ENCODE measurements at places on chromosomes 7 and 10.

DNA sequence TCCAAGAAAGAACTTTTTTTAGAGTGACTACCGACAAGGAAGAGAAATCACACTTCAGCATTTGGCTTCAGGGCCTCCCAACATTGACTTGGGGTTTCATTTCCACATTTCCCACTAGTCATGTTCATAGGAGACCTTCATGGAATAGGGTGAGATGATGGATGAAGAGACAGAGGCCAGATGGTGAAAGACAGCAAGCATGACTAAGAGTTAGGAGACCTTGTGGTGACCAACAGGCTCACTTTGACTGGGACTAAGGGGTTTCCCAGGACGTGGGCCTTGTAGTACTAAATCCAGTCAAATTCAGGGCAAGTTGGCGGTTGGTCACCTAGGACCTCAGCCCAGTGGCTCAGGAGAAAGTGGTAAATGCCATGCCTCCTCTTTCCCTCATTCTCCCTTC, 3.0 kb upstream of the GIMAP5 start:
- no peak for DNase-seq

GRCh38 chr7:151448261-151449252, 8.6 kb upstream of the CRYGN start:
- DNase-seq: peak; percentile 92

GRCh38 chr10:131915990-131916766, 15.4 kb downstream of the PPP2R2D start:
- peak; percentile 82 for DNase-seq

DNA sequence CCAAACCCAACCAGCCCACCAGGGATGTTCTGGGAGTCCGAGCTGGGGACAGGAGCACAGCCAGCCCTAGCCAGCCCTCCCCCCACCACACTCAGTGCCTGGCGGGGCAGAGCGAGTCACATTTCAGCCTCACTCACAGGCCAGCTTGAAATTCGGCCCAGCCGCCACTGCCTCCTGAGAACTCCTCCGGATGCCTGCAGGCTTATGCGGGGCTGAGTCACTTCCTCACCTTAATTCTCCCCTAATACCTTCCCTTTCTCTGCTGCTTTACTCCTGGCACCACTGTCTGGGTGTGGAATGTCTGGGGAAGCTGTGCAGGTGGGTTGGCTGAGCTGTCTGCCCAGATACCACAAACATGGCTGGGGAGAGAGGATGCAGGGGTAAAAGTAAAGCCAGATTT, 22.6 kb upstream of the DLG5 start:
- DNase-seq: no peak

GRCh38 chr7:57404967-57405421, 45.0 kb upstream of the ZNF716 start:
- no peak for DNase-seq

- no peak for DNase-seq
These were observed 46.2 kb downstream of the BMPR1A start for GRCh38 chr10:86802473-86803108.

GRCh38 chr10:115239761-115240160, 146.6 kb downstream of the ATRNL1 start:
- no peak for DNase-seq

DNA sequence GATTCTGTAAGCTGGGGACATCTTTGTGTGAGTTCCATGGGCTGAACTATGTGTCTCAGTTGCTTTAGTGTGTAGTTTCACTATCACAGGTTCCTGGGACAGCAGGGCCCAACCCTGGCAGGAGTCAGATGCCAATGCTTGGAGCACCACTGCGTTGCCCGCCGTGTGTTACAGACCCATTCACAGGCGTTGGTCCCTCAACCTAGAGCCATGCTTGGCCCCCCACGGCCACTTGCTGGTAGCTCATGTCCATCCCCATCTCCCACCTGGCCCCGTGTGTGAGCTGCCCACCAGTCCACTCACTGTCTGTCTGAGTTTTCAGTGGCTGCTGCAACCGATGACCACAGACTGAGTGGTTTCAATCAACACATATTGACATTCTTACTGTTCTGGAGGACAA, 546.9 kb downstream of the TCERG1L start:
- DNase-seq: no peak

DNA sequence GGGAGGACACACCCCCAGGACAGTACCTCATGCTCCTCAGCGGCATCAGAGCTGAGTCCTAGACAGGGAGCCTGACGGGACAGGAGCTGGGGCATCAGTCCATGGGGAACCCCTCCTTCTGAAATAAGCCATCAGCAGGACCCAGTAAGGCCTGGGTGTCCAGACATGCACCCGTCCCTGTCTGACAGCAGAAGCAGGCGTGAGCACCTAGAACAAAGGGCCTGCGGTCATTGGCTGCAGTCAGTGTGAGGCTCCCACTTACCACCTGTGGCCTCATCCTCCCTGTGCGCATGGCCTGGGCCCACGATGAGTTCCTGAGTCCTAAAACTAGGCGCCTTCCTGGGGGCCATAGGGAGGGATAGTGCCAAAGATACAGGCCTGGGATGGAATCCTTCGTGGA, 484.7 kb downstream of the PTPRN2 start:
- DNase-seq: no peak

GRCh38 chr7:33048704-33049103, 13.9 kb downstream of the NT5C3A start:
- DNase-seq: no peak

GRCh38 chr10:6014241-6014761, 37.0 kb upstream of the IL15RA start:
- peak; percentile 31 for DNase-seq

DNA sequence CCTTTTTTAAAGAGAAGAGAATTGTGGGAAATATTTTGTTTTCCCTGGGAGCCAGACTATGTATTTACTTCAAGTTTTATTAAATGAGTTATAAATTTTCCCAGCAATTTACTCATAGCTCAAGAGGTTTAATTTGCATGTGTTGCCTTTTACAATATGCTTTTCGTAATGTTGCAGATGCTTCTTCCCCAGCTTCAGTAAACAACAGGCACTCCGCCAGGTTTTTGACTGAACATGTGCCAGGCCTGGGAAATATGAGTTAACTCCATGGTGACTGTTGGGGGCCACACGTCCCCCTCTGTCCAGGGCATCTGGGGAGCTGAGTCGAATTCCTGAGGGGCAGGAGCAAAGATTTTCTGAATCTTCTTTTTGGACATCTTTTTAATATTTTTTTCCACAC, 545.7 kb downstream of the LRMDA start:
- no peak for DNase-seq

- peak; percentile 71 for DNase-seq
These were observed 170.2 kb downstream of the FAM107B start for GRCh38 chr10:14604181-14605142.

GRCh38 chr10:62541811-62542210, 167.6 kb downstream of the ZNF365 start:
- no peak for DNase-seq

DNA sequence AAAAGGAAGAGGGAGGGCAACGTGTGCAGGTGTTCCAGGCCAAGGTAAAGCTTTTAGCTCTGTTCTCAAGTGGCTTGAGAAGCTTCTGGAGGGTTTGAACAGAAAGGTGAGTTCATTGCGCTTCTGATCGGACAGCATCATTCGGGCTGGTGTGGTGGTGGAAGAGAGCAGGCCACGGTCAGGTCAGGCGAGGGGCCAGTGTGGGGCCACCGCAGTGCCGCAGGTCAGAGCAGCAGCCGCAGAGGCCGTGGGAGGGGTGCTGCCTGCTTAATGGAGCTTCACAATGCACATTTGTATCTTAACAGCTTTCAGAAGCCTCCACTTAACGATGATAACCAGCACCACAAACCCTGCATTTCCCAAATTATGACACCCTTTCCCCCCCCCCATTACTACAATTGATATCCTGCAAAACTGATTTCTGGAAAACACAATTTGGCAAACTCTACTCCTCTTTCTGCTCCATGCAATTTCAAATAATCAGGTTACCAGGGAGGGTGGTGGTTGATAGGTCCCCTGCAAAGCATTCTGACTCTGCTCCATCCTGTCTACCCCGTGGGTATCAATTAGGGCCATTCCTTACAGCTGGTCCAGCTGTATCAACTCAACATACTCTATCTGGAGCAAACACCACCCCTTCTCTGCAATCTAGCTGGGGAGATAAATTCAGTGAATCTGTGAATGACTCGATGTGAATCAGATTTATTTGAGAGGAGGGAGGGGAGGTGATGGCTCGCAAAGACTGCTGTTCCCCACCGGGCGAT, 162.9 kb downstream of the ACTR3B start:
- no peak for DNase-seq

DNA sequence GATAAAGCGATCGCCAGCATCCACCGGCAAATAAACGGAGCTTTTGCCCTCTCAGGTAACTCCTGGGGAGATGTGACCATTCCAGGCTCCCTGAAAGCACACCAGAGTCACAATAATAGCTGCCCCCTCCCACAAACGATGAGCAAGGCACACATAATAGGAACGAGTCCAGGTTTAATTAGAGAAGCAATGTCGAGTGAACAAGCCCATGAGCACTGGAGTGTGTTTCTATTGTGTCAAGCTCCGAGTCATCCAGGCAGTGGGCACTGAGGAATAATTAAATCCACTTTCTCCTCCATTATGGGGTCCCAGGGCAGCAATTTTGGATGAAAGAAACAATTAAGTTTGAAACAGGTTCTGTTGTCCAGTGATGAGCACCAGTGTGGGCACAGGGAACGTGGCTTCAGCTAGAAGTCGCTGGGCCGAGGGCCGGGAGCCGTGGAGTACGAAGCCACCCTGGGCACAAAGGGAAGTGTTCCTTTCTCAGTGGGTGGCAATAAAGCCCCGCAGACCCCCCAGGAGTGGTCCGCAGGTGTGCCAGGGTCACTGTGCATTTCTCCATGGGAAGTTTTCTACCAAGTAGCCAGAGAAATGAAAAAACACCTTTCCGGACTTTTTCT, 12.0 kb downstream of the PNLIPRP2 start:
- no peak for DNase-seq

GRCh38 chr10:110632591-110633215, 11.4 kb upstream of the RBM20 start:
- no peak for DNase-seq

DNA sequence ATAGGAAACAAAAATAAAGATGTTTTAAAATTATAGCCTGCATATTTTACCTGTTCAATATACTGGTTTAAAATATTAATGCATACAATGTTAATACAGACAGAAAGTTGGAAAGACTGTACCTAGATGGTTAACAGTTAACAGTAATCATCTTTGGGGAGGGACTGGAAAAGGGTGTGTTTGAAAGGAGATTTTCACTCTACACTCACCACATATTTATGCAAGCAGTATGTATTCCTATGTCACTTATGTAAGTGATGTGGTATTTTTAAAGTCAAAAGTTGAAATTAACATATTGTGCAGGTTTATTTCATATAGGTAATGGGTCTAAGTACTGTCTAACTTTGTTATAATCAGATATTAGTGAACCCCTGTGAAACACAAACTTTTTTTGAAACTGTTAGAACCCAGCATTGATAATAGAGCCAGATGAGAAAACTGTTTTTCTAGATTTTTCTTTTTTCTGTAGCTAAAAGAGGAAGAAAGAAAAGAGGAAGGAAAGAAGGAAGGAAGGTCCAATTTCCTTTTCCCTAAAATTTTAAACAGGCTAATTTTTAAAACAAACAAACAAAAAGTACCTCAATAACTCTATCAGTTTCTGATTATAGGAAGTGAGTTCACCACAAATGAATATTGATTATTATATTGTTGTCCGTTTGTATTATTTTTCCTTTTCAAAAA, 9.0 kb upstream of the STARD3NL start:
- no peak for DNase-seq

GRCh38 chr7:46170792-46171191, 249.7 kb upstream of the IGFBP3 start:
- no peak for DNase-seq

DNA sequence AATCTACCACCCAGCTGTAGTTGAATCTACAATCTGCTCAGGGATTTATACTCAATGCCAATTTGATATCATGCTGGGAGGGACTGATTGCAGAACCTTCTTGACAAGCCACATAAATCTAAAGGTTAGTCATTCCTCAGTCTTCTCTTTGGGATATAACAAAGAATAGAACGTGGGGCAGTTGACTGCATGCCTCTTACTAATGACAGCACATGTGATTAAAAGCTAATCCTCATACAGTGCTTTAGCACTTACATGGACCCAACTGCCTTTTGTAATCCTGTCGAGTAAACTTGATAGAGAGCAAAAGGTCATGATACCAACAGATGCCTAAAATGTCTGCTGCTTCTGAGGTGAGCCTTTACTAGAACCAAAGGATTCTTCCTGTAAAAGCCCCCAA, 12.3 kb downstream of the KLHL7 start:
- no peak for DNase-seq

DNA sequence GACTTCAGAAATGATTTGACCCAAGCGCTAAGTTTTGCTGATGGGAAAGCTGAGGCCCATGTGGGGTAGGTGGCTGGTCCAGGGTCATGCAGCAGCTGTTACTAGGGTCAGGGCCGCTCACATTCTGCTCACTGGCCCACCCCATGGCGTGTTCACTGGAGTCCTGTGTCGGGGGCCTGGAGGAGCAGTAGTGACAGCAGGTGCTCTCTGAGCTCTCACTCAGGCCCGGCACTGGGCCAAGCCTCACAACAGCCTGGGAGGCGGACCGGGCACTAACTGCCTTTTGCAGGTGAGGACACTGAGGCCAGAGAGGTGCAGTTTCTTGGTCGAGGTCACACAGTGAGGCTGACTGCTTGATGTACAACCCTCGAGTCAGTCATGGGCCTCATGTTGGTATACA, 82.7 kb downstream of the GLRX3 start:
- DNase-seq: no peak

- no peak for DNase-seq
These were observed 129.1 kb upstream of the PPP1R3A start for GRCh38 chr7:114047889-114048288.

- DNase-seq: no peak
These were observed 294.8 kb upstream of the DGKB start for GRCh38 chr7:15197042-15197977.

DNA sequence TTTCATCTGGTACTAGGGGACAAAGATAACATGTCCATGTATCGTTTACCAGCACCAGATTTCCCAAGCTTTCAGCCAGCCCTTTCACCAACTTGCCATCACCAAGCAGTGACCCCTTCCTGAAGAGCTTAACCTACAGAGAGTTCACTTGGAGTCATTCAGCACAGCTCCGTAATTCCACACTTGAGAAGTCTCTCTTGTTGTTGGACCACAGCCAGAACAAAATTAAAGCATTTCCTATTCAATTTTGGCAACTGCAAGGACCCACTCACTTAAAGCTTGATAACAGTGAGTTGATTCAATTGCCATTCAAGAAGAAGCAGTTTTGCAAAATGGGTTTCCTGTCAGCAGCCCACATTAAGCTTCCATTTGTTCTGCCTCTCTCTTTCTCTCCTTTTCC, 88.5 kb upstream of the LRRTM3 start:
- no peak for DNase-seq

GRCh38 chr10:91796331-91797047, 1.7 kb upstream of the TNKS2 start:
- no peak for DNase-seq

- no peak for DNase-seq
These were observed 15.8 kb downstream of the TSPAN12 start for GRCh38 chr7:120842121-120842621.

All from K562 (cell line).